LHCN-M2 (cell line): ENCODE measurements at places on chromosomes 3 and 15.

DNA sequence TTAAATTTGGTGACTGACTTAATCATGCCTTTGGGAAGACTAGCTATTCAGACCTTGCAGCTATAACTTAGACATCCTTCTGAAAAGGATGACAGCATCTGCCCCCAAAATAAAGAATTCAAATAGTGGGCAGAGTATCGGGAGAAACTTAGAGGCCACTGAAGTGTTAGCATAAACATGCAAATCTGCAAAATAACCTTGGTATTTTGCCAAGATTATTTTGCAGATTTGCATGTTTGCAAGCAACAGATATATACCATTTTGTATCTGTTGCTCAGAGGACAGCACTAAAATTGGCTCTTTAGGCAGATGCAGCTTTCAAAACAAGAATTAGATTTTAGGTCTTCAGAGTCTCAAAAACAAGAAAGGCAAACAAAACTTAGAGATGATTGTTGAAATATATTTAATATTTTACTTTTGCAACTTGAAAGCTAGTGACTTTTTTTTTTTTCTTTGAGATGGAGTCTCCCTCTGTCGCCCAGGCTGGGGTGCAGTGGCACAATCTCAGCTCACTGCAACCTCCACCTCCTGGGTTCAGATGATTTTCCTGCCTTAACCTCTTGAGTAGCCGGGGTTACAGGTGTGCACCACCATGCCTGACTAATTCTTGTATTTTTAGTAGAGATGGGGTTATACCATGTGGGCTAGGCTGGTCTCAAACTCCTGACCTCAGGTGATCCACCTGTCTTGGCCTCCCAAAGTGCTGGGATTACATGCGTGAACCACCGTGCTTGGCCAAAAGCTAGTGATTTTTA lies 47.8 kb downstream of the KBTBD8 start:
- no peak for DNase-seq

DNA sequence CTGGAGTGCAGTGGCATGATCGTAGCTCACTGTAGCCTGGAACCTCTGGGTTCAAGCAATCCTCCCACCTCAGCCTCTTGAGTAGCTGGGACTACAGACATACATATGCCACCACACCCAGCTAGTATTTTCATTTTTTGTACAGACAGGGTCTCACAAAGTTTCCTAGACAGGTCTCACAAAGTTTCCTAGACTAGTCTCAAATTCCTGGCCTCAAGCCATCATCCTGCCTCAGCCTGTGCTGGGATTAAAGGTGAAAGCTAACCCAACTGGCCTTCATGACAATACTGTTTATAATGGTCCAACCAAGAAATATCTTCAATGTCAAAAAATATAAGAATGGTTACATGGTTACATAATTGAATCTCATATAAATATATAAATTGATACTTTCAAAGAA lies 24.0 kb downstream of the GPR176 start:
- no peak for DNase-seq

- DNase-seq: no peak
These were observed 3.6 kb upstream of the CALML4 start for GRCh38 chr15:68208636-68209240.

DNA sequence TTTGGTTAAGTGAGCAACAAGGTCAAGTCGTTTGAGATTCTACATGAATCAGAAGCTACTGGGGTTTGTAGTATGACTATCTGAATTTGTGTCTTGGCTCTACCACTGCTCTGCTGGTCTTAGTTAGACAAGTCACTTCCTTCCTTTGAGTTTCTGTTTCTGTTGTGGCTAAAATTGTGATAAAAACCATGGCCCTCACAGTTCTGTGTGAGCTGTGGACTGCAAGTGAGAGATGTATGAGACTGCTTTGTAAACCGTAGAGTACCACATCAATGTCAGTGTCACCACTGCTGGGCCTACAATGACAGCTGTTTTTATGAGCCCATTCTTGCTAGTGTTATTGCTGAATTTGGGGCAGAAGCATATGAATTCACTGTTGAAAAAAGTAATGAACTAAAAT lies 32.7 kb downstream of the RARB start:
- no peak for DNase-seq

- peak; percentile 90 for DNase-seq
These were observed 17.6 kb downstream of the C15orf62 start for GRCh38 chr15:40787344-40787841.

DNA sequence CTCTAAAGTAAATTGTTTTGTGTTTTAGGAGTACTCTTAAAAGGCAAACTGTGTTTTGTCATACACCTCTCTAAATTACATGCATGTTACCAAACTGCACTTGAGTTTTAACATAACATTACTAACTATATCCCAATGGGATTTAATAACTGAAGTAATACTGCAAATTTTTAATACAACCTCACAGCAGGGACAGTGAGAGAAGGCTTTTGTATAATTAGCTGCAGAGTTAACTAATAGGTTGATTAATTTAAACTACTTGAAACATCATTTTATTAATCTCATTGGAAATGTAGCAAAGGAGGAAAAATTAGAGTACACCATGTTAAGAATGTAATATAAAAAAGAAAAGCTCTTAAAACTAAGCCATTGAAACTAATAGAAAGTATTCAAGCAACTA lies 417.3 kb downstream of the CADM2 start:
- no peak for DNase-seq

DNA sequence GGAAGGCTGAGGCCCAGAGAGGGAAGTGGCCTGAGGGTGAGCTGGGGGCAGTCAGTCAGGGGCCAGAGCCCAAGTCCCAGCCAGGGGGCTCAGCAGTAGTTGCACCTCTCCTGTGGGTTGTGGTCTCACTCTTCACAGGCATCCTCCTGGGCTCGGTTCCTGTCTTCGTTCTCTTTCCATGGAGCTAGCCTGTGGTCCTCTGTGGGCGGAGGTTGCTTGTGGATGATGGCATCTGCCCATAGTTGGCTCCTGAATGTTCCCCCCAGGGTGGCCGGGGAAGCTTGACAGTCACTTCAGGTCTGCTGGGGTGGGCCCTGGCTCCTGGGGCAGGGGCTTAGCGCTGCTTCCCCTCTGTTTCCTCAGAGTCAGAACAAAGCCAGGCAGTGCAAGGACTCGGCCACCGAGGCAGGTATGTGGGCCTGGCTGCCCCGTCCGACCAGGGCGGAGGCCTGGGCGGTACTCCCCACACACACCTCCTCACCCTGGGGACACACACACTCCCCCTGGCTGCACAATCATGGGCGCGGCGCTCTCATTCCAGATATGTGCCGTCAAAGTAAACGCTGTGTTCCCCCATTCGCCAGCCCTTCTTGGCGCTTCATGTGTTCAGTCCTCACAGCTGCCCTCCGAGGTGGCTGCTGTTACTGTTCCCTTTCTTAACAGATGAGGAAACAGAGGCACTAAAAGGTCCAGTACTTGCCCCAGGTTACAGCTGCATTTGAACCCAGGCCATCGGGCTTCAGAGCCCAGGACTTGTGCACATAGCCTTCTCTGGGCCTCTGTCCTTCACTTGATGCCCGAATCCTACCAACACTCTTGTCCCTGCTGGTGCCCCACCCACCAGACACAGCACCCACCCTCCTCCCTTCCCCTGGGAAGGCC lies 34.5 kb downstream of the PSTPIP1 start:
- DNase-seq: no peak

DNA sequence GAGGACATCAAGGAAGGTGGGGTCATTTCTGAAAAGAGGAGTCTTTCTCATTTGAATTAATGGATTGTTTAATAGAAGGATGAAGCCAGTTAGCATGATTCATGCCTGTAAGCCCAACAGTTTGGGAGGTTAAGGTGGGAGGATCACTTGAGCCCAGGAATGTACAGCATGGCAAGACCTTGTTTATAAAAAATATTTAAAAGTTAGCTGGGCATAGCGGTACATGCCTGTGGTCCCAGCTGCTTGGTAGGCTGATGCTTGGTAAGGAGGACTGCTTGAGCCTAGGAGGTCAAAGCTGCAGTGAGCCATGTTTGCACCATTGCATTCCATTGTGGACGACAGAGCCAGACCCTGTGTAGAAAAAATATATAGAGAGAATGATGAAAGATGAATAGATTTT lies 165.5 kb downstream of the ALCAM start:
- DNase-seq: no peak

DNA sequence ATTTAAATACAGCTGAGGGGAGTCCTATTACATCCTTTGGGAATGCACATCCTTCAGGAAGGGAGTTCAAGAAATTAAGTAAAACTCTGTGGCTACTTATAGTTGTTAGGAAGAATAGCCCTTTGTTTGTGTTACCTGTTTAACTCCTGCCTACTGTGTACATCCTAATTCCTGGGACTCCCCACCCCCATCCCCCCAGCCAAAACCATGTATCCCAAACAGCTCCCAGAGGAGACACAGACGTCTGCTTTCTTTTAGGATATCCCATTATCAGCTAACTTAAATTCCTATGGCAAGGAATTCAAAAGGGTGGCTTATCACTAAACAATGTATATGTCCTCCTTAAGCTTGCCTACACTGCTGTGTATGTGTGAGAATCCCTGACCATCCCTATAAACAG lies 581.7 kb downstream of the DIPK2A start:
- no peak for DNase-seq

- DNase-seq: no peak
These were observed 302.5 kb downstream of the ZNF621 start for GRCh38 chr3:40827226-40827625.

GRCh38 chr3:72960812-72961518 lies 35.6 kb upstream of the PPP4R2 start:
- peak; percentile 48 for DNase-seq

- DNase-seq: no peak
These were observed 459.7 kb upstream of the ZNF717 start for GRCh38 chr3:76245073-76245472.

GRCh38 chr15:88106074-88106473 lies 150.5 kb downstream of the NTRK3 start:
- no peak for DNase-seq

DNA sequence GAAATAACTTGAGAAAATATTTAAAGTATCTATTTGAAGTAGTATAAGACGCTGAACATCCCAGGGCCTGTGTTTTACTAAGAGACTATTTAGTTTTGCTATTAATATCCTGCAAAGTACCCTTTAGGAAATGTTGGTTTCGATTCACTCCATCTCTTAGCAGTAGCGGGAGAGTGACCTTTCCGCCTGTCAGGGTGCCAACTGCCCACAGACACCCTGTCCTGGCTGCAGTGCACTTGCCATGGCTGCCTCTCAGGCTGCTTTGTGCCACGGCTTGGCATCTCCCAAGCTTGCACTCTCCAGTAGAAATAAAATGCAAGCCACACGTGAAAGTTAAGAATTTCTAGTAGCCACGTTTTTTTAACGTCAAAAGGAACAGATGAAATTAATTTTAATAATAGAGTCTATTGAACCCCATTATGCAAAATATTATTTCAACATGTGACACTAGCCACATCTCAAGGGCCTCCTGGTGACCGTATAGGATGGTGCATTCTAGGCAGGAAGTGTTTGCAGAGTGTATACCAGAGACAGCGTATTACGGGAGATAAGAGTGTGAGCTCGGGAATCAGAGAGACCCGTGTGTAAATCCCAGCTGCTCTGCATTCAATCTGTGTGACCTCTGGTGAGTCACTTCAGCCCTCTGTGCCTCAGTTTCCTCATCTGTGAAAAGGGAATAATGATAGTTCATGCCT lies 19.8 kb downstream of the ADAMTS9 start:
- DNase-seq: no peak
